Left lung (tissue), 14 donors: ENCODE measurements at places on chromosomes 5 and 9.

DNA sequence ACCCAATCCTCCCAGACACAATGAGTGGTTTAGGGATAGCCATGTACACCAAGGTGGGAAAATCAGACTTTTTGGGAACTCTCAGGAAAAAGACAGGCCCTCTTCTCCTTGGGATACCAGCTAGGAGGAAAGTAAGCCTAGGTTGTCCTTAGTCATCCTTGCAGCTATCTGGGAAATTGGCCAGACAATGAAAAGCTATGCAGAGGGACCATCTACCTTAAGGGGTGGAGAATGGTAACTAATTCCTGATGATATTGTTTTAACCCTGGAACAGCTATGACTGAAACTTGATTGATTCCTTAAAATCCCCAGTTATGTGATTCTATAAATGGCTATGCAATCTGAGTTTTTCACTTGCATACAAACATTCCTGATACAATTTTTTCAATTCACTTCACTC lies 88.9 kb upstream of the BNC2 start:
- no peak for DNase-seq

GRCh38 chr5:98933445-98934072 lies 4.8 kb upstream of the CHD1 start:
- no peak for DNase-seq

DNA sequence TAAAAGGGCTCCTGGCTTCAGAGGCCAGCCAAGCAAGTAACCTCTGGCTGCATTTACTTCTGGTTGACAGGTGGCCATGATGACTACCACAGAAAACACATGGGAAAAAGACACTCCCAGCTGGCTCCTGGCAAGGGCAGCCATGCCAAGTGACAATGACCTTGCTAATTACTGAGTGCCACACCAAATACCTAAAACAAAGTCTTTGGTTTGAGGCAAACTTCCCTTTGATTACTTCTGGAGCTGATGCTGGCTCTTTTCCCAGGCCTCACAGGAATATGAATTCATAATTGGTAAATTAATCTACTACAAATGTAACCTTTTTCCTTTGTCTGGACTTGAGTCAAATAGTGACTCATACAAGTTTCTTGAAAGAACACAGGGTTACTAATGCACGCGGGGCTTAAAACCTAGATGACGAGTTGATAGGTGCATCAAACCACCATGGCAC lies 61.0 kb downstream of the LPAR1 start:
- DNase-seq, result peak; percentile 27

- DNase-seq, result no peak
Measured at GRCh38 chr5:133225671-133226152, 173.9 kb downstream of the HSPA4 start.
